ENCODE measurements at places on chromosomes 3 and 15.

- no peak for DNase-seq
Observed at GRCh38 chr3:120364821-120365220, 15.7 kb upstream of the LRRC58 start.

DNA sequence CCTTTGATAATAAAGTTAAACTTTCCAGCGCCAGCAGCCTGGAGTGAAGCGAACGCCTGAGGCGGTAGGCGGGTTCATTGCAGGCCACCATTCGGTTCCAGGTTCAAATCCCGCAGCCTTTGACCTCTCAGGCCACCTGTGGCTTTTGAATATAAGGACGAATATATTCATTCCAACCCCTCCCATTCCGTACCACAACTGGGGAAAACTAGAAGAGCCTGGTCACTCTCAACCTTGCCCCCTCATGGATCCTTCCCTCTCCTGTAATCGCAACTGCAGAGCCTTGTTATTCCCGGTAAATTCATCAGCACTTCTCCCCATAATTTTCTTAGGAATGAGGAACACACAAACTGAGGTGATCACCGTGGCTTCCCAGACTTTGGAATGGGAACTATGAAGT lies 35.2 kb downstream of the ZIC4 start:
- DNase-seq = no peak

- DNase-seq = no peak
Observed at GRCh38 chr15:51201581-51201980, 106.9 kb upstream of the TNFAIP8L3 start.

DNA sequence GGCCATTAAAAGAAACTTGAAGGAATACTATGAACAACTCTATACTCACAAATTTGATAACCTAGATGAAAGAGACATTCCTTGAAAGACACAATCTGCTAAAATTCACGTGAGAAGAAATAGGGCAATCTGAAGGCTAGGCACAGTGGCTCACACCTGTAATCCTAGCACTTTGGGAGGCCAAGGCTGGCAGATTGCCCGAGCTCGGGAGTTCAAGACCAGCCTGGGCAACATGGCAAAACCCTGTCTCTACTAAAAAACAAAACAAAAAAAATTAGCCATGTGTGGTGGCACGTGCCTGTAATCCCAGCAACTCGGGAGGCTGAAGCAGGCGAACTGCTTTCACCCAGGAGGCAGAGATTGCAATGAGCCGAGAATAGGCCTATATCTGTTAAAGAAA lies 104.8 kb downstream of the HES1 start:
- no peak for DNase-seq

- no peak for DNase-seq
Observed at GRCh38 chr15:85114886-85115285, 133.2 kb downstream of the PDE8A start.

Data from stimulated activated CD4-positive, alpha-beta T cell treated with anti-CD3 and anti-CD28 coated beads, Interleukin-1b, Interleukin-23, amount 100 ng/mL, for 4 hours (primary cell).